H1 (cell line): ENCODE measurements at places on chromosomes 12 and 14. TPM values are rescaled to one million over a fixed set of nuclear protein-coding genes. Genes with fewer than 3 reads are reported as not detected.

The GPR162 gene
- 8.6 and 8.8 TPM in 2 replicates for total RNA-seq

The OVCH1 gene
- 0.07 and 0.10 TPM in 2 replicates for total RNA-seq

- no peak for DNase-seq
- no peaks in the 10 kb centered on the region for H3K4me1 ChIP-seq
- no peaks in the 10 kb centered on the region for H3K27me3 ChIP-seq
- H3K4me3 ChIP-seq, result no peak overlapping the region
- H3K36me3 ChIP-seq, result no peaks in the 10 kb centered on the region
Observed at GRCh38 chr14:82667006-82667405, 1133.4 kb upstream of the SEL1L start.

DNA sequence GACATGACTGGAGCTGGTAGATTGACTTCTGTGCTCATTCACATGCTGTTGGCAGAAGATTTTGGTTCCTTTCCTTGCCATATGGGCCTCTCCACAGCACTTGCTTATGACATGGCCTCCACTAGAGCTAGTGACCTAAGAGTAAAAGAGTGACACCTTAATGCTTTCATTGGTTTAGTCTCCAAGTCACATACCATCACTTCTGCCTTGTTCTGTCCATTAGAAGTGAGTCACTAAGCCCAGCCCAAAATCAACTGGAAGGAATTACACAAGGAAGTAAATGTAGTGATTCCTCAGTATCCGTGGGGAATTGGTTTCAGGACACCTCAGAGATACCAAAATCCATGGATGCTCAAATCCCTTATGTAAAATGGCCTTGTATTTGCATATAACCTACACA lies 81.3 kb downstream of the PPHLN1 start:
- H3K36me3 ChIP-seq, result no peaks in the 10 kb centered on the region
- no peaks in the 10 kb centered on the region for H3K27me3 ChIP-seq
- no peak overlapping the region for H3K27ac ChIP-seq

The NAV3 gene
- total RNA-seq, result 5.0 and 5.7 TPM in 2 replicates

DNA sequence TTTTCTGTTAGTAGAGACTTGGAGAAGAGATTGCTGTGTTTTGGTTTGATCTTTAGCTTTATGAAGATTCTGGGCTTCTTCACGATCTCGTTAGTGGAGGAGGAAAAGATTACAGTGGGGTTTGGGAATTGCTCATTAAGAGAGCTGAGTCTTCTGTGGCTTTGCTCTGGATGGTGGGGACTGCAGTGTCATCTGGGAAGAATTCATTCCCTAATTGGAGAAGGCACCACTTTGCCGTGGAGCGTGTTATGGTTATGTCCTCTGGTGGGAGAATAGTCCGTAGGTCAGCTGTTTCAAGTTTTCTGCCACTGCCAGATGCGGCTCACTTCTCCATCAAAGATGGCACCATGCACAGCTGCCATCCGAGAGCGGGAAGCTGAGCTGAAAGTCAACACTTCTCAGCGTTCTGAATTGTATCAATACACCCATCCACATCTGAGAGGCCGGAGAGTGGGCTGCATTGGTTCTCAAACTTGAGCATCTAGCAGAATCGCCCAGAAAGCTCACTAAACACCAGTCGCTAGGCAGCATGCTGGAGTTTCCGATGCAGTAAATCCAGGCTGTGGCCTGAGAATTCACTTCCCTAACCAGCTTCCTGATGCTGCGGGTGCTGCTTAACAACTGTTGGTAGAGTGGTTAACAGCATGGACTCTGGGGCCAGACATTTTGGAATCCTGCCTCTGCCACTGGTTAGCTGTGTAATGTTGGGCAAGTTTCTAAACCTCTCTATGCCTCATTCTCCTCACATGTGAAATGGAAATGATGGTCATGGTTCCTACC lies 117.8 kb downstream of the PLXNC1 start:
- no peak overlapping the region for H3K4me3 ChIP-seq
- no peaks in the 10 kb centered on the region for H3K36me3 ChIP-seq
- no peak overlapping the region for H3K27ac ChIP-seq

DNA sequence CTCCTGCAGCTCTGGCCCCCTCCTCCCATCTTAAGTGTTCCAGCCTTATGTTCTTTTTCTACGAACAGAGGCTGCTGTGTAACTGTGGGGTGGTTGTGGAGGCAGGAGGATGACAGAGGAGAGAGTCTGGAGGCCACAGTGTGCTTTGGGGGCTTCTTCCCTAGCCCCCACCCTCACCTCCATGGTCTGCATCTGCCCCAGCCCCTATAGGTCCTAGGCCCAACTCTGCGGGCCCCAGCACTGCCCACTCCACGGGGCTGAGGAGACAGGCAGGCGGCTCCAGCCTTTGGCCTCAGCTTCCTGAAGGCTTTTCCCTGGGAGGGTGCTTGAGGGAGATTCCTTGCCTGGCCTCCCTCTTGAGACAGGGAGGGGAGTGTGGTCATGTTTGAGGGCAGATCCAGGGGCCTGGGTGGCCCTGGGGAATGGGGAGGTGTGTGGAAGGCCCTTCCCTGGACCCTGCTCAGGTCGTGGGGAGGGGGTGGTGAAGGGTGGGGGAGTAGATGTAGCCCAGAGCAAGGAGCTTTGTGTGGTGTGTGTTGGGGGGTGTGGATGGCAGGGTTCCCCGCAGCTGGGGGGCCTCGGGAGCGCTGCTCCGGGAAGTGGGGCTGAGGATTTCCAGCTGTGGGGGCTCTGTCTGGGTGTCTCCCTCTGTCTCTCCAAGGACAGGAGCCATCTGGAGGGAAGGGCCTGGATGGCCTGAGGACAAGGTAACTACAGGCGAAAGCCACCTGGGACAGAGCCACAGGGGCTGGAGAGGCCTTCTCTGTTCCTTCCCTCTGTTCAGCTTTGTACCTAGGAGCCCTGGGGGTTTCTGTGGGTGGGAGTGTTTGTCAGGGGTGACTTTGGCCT lies 1.1 kb downstream of the SMIM41 start:
- no peak for DNase-seq
- H3K36me3 ChIP-seq, result peaks cover 20% of the 10 kb centered on the region
- no peak overlapping the region for H3K27ac ChIP-seq
- H3K27me3 ChIP-seq, result no peaks in the 10 kb centered on the region
- H3K4me1 ChIP-seq, result peaks cover 37% of the 10 kb centered on the region
- H3K4me3 ChIP-seq, result no peak overlapping the region

- no peak for DNase-seq
- no peak overlapping the region for H3K4me3 ChIP-seq
- no peaks in the 10 kb centered on the region for H3K36me3 ChIP-seq
- no peaks in the 10 kb centered on the region for H3K27me3 ChIP-seq
Observed at GRCh38 chr14:56552615-56553014, 27.0 kb upstream of the TMEM260 start.

DNA sequence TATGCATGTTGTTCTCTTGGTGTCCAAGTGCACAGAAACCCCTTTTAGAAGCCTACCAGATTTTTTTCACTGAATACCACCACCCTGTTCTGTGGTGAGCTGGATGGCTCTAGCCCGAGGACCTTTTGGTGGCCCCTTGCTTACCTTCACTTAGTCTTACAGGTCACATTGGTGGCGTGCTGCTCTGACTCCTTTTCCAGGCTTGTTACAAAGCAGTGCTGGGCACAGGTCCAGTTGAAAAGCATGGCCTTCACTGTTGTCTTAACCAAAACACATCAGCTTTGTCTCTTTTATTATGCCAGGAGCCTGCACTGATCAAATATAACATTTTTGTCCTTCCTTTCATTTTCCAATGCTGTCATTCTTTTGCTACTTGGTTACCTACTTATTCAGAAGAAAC lies 43.6 kb upstream of the ARHGAP5 start:
- no peaks in the 10 kb centered on the region for H3K4me1 ChIP-seq
- H3K36me3 ChIP-seq, result no peaks in the 10 kb centered on the region
- H3K4me3 ChIP-seq, result no peak overlapping the region

DNA sequence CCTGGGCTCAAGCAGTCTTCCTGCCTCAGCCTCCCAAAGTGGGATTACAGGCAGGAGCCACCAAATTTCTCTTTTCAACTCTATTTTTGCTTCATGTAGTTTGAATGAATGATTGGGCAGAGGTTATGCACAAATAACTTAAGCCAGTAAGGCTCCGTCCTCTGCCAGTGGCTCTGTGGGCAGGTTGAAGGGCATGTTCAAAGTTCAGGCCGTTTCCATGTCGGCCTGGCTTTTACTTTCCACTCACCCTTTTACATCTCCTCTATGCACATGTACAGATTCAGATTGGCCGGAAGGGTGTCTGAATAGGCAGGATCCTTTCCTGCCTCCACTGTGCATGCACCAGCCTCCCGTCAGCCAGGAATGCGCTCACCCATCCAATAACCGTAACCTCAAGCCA lies 132.3 kb downstream of the EML1 start:
- no peak overlapping the region for H3K4me3 ChIP-seq
- peaks cover 3% of the 10 kb centered on the region; the same call in 1 of the 2 replicates for H3K36me3 ChIP-seq
- H3K4me1 ChIP-seq, result no peaks in the 10 kb centered on the region

GRCh38 chr12:90268574-90268973 lies 559.9 kb upstream of the ATP2B1 start:
- no peaks in the 10 kb centered on the region for H3K4me1 ChIP-seq
- no peak overlapping the region for H3K4me3 ChIP-seq
- H3K27me3 ChIP-seq, result no peaks in the 10 kb centered on the region
- H3K36me3 ChIP-seq, result no peaks in the 10 kb centered on the region
- H3K27ac ChIP-seq, result no peak overlapping the region
- DNase-seq, result no peak

GRCh38 chr14:101397206-101397605 lies 164.1 kb upstream of the DIO3 start:
- H3K36me3 ChIP-seq, result no peaks in the 10 kb centered on the region
- DNase-seq, result no peak
- H3K27ac ChIP-seq, result no peak overlapping the region
- H3K27me3 ChIP-seq, result 0 out of 2 replicates have a peak, but pooled peaks cover 2% of the 10 kb centered on the region

DNA sequence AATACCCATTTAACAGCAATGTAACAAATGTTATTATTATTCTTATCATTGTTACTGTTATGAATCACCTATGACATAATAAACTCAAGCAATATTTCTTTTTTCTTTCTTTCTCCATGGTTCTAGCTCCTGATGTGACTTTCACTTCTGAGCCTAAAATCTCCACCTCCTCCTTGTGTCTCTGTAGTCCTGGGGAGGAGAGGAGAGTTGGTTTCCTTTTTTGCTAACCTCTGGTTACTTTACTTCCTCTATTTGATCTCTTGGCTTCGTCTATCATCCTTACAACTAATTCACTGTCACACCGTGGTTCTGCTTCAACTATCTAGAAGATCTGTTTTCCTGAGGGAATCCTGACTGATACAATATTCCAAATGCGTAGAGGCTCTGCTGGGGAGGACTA lies 456.6 kb downstream of the VRK1 start:
- no peaks in the 10 kb centered on the region for H3K27me3 ChIP-seq
- no peaks in the 10 kb centered on the region for H3K4me1 ChIP-seq
- no peak for DNase-seq
- H3K27ac ChIP-seq, result no peak overlapping the region
- H3K4me3 ChIP-seq, result no peak overlapping the region

DNA sequence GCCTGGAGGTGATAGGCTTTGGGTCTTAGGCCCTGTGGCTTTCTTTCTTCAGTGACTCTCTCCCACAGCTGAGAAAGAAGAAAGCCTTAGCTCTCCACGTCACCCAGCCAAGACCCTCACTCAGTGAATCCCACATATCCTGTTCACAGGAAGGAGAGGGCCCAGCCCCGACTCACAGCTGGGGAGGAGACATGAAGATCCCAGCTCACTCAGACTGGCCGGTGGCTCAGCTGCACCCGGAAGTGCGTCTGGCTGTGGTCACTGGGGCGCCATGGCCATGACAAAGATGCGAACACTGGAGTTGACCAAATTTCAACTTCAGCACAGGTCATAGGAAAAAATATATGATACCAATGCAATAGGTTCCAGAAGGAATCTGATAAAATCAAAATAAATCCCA lies 14.2 kb downstream of the DLK1 start:
- peaks cover 5% of the 10 kb centered on the region; the same call in 1 of the 2 replicates for H3K4me1 ChIP-seq
- H3K36me3 ChIP-seq, result no peaks in the 10 kb centered on the region
- no peaks in the 10 kb centered on the region for H3K27me3 ChIP-seq
- H3K27ac ChIP-seq, result no peak overlapping the region
- no peak overlapping the region for H3K4me3 ChIP-seq

GRCh38 chr14:76987956-76988520 lies 40.5 kb downstream of the IRF2BPL start:
- no peaks in the 10 kb centered on the region for H3K27me3 ChIP-seq
- DNase-seq, result no peak
- no peak overlapping the region for H3K27ac ChIP-seq
- peaks cover 10% of the 10 kb centered on the region for H3K4me1 ChIP-seq

The TRIM9 gene
- 3.8 and 5.4 TPM in 2 replicates for total RNA-seq

The CDC42BPB gene
- total RNA-seq, result 87.9 and 88.2 TPM in 2 replicates

GRCh38 chr14:100982762-100983161 lies 79.2 kb upstream of the RTL1 start:
- H3K27me3 ChIP-seq, result no peaks in the 10 kb centered on the region
- H3K4me3 ChIP-seq, result no peak overlapping the region
- no peak overlapping the region for H3K27ac ChIP-seq
- H3K4me1 ChIP-seq, result no peaks in the 10 kb centered on the region
- H3K36me3 ChIP-seq, result no peaks in the 10 kb centered on the region

DNA sequence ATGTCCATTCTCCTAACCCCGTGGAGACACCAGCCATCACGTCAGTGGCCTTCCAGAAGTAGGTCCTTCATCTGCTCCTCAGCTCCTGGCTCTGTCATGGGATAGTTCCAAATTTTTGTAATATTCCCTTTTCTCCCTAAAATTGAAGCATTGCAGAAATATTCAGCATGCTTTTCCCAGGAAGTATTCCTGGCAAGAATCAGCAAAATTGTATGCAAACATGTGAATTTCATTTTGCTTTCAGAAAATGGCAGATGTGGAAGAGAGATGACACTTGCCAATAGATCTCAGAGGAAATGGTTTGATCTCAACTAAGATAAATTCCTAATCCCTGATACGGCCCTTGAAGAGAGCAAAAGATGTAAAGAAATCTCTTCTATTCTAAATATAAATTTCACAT lies 298.9 kb downstream of the ITPR2 start:
- H3K4me1 ChIP-seq, result no peaks in the 10 kb centered on the region
- H3K4me3 ChIP-seq, result no peak overlapping the region
- no peak overlapping the region for H3K27ac ChIP-seq
- no peak for DNase-seq
- no peaks in the 10 kb centered on the region for H3K27me3 ChIP-seq

DNA sequence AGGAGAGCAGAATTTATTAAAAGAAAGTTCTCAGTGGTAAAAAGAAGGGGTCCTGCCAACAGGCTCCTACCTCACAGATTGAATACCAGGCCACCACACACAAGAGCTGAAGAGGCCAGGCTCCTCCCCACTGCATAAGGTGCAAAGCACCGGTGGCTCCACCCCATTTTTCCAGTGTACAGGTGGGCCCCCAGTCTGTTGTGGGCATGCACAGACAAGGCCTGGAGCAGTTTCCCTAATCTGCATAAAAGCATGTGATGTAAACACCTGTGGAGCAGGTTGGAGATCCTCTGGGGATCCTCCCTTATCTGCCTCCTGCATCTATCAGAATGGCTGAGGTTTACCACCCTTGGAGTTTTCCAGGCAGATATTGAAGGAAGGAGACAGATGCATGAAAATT lies 45.7 kb upstream of the PDZRN4 start:
- no peak for DNase-seq
- H3K4me3 ChIP-seq, result no peak overlapping the region
- H3K36me3 ChIP-seq, result no peaks in the 10 kb centered on the region
- H3K27me3 ChIP-seq, result no peaks in the 10 kb centered on the region
